ENCODE measurements at places on chromosomes 1 and 21. TPM values are rescaled to one million over a fixed set of nuclear protein-coding genes. Genes with fewer than 3 reads are reported as not detected.

The NLRP3 gene
- 0.09 TPM for total RNA-seq

The TTC34 gene
- 0.94 TPM for total RNA-seq

The ASTN1 gene
- total RNA-seq: not detected

The ATP1A4 gene
- 0.55 TPM for total RNA-seq

The SLC45A1 gene
- 0.80 TPM for total RNA-seq

The TNFSF4 gene
- 1.1 TPM for total RNA-seq

The SLC1A7 gene
- not detected for total RNA-seq

The TMIGD3 gene
- 0.30 TPM for total RNA-seq

DNA sequence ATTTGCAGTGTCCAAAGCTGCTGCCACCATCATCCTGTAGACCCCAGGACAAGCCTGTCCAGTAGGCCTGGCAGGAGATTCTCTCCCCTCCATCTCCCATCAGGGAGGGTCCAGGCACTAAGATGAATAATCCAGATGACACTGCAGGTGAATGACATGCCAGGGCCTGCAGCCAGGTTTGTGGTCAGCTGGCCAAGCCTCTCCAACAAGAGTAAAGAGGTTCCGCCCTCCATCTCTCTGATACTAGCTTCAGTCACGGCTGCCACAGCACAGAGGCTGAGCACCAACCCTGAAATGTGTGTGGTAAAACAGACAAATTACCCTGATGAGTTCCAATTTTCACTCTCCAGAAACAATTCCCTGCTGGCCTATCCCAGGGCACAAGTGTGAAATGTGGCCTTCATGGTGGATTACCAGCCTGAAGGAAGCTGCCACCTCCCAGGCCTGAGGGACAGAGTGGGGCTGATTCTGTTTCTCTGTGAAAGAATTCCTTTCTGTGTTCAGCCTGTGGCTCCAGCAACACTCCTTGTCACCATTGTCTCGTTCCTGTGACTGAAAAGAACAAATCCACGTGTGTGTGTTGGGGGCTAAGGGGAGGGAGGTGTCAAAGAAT is 19.9 kb upstream of the LHX4 start:
- H3K4me3 ChIP-seq: no peak overlapping the region
- H3K36me3 ChIP-seq: no peaks in the 10 kb centered on the region
- H3K27ac ChIP-seq: no peak overlapping the region
- peaks cover 11% of the 10 kb centered on the region for H3K27me3 ChIP-seq
- DNase-seq: no peak

GRCh38 chr1:186872291-186872690 is 43.5 kb downstream of the PLA2G4A start:
- H3K4me1 ChIP-seq: peaks cover 41% of the 10 kb centered on the region
- no peaks in the 10 kb centered on the region for H3K27me3 ChIP-seq
- no peak overlapping the region for H3K27ac ChIP-seq
- no peak overlapping the region for H3K4me3 ChIP-seq
- DNase-seq: no peak
- H3K36me3 ChIP-seq: peaks cover 39% of the 10 kb centered on the region

DNA sequence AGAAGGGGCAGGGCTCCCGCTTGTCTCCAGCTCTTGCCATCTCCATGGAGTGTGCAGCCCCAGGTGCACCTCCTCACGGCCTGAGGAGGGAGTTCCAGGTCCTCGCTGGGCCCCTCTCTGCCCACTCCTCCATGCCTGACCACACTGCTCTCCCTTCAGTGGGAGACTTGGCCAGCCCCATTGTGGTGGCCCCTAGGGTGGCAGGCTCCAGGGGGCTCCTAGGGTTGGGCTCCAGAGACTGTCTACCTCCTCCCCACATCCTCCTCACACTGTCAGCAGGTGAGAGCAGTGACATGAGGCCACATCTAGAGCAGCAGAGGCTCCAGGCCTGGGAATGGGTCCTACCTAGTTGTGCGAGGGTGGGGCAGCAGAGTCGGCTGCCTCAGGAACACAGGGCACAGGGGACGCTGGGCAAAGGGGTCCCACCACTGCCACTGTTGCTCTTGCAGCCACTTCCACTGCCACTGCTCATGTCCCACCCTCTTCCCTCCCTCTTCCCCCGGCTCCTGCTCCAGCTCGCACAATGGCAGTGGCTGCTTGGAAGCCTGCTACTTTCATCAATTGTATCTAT is 514.8 kb downstream of the MRPL39 start:
- no peak overlapping the region for H3K27ac ChIP-seq
- H3K4me1 ChIP-seq: no peaks in the 10 kb centered on the region
- H3K36me3 ChIP-seq: no peaks in the 10 kb centered on the region
- no peaks in the 10 kb centered on the region for H3K27me3 ChIP-seq
- no peak overlapping the region for H3K4me3 ChIP-seq

- no peak overlapping the region for H3K27ac ChIP-seq
- no peak for DNase-seq
- no peaks in the 10 kb centered on the region for H3K36me3 ChIP-seq
- no peaks in the 10 kb centered on the region for H3K27me3 ChIP-seq
Measured at GRCh38 chr1:26349188-26349876, 4.6 kb downstream of the CRYBG2 start.

- peaks cover 32% of the 10 kb centered on the region for H3K36me3 ChIP-seq
- DNase-seq: no peak
- no peaks in the 10 kb centered on the region for H3K27me3 ChIP-seq
- no peak overlapping the region for H3K4me3 ChIP-seq
- H3K27ac ChIP-seq: no peak overlapping the region
Measured at GRCh38 chr1:226887006-226887405, 16.6 kb downstream of the PSEN2 start.

DNA sequence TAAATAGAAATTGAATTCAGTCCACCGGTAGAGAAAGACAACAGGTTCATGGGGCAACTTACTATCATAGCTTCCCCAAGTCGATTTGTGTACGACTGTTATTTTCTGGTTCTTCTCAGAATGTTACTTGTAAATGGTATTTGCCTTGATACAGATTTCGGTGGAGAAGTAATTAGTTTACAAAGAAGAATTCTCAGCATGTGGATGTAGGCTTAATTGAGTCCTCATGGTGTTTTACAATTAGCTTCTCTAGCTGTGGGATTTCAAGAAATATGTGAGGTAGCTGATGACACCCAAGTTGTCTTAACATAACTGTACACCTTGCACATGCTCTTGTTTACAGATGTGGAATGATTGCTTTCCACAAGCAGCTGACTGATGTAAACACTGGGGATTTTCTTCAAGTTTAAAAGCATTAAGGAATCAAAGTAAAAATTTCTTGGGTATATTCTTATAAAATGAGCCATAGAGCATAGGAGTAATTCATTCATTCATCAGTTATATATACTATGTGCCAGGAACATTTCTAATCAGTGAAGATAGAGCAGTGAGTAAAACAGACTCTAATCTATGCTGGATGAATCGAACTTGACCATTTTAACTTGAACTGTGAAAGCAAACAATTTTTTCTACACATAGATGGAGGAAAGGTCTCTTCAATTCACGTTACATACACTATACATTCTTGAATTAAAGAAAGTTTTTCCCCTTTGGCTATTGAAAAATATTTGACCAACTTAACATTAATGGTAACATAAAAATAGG is 1.4 kb downstream of the MACO1 start:
- peaks cover 64% of the 10 kb centered on the region for H3K4me1 ChIP-seq
- peaks cover 18% of the 10 kb centered on the region for H3K36me3 ChIP-seq
- H3K27me3 ChIP-seq: no peaks in the 10 kb centered on the region
- H3K27ac ChIP-seq: peak overlapping the region; percentile 62
- H3K4me3 ChIP-seq: peak overlapping the region; percentile 82
- no peak for DNase-seq

DNA sequence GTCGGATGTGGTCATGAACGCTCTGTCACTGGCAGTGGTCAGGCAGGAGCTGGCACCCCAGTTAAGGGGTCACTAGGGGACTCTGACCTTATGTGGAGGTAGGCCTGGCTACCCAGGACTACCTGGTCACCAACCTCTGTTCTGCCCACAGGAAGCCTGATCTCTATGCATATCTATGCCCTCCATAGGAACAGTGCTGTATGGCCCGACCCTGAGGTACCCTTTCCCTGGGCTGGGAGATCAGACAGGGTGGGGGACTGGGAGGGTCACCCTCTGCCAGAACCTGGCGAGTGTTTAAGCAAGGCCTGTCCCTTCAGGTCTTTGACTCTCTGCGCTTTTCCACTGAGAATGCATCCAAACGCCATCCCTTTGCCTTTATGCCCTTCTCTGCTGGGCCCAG is 19.0 kb downstream of the CYP4B1 start:
- no peak overlapping the region for H3K4me3 ChIP-seq
- H3K4me1 ChIP-seq: no peaks in the 10 kb centered on the region
- H3K27me3 ChIP-seq: no peaks in the 10 kb centered on the region

GRCh38 chr1:221736714-221737113 is 5.2 kb downstream of the DUSP10 start:
- H3K4me3 ChIP-seq: no peak overlapping the region
- H3K36me3 ChIP-seq: peaks cover 35% of the 10 kb centered on the region
- H3K27me3 ChIP-seq: no peaks in the 10 kb centered on the region
- H3K27ac ChIP-seq: no peak overlapping the region
- DNase-seq: no peak

- H3K36me3 ChIP-seq: no peaks in the 10 kb centered on the region
- H3K4me1 ChIP-seq: no peaks in the 10 kb centered on the region
- no peak overlapping the region for H3K4me3 ChIP-seq
- H3K27ac ChIP-seq: no peak overlapping the region
- no peaks in the 10 kb centered on the region for H3K27me3 ChIP-seq
Measured at GRCh38 chr1:178064191-178064821, 29.6 kb upstream of the RASAL2 start.

DNA sequence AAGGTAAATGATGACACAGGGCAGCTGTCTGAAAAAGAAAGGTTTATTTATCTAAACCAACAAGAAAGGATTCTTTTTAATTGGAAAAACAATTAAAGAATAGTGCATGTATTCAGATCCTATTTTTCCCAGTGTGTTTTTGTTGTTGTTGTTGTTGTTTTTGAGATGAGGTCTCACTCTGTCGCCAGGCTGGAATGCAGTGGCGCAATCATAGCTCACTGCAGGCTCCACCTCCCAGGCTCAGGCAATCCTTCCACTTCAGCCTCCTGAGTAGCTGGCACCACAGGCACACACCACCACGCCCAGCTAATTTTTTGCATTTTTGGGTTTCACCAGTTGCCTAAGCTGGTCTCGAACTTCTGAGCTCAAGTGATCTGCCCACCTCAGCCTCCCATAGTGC is 22.1 kb downstream of the NEK2 start:
- no peak overlapping the region for H3K4me3 ChIP-seq
- no peak for DNase-seq
- no peaks in the 10 kb centered on the region for H3K36me3 ChIP-seq
- H3K4me1 ChIP-seq: peaks cover 5% of the 10 kb centered on the region

GRCh38 chr1:103002005-103002404 is 106.3 kb downstream of the COL11A1 start:
- no peak overlapping the region for H3K27ac ChIP-seq
- DNase-seq: no peak
- no peaks in the 10 kb centered on the region for H3K36me3 ChIP-seq

DNA sequence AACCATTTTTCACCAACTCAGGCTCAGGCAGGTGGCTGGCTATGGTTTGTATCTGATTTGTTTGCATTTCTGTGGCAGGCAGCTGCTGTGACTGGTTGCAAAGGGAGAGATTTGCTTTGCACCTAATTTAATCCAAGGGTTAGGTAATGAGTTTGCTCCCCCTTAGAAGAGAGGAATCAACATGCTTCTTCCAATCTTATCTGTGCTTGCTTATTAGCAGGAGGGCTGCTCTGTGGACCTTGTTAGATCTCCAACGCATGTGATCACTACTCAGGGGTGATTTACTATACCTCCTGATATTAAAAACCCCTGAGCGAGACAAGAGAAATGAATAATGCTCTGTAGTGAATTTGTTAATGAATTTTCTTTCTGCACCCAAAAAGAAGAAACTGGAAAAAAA is 20.5 kb downstream of the OLFML3 start:
- no peaks in the 10 kb centered on the region for H3K4me1 ChIP-seq
- no peak overlapping the region for H3K27ac ChIP-seq
- H3K36me3 ChIP-seq: no peaks in the 10 kb centered on the region
- peaks cover 11% of the 10 kb centered on the region for H3K27me3 ChIP-seq
- DNase-seq: no peak

DNA sequence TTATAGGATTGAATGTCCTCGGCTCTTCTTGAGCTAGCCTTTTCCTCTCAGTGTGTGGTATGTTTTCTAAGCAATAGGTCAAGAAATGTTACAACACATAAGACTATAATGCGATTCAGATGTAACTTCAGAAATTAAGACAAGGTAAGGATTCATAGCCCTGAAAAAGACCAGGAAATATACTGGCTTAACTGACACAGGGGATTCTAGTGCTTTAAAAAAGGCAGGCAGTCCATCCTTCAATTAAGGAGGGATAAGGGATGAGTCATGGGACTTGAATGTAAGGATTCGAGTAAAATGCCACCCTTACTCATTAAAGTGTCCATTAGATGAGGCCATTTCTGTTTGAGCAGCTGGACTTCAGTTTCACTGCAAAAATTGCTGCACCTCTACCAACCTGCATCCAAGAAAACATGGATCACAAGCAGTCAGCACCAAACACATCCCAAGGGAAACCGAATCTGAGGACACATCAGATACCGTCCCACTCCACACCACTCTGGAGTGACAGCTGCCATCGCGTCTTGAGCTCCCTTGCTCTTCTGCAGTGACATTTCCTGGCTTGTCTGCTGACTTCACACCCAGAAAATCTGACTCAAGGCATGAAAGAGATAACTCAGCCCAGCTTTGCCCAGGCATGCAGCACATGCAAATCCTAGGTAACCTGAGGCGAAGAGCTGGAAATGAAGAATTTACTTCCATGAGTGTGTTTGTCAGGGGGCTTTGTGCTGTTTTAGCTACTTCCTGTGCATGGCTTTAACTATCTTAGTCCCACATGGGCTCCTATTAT is 37.8 kb downstream of the NGF start:
- peaks cover 4% of the 10 kb centered on the region for H3K27me3 ChIP-seq
- H3K27ac ChIP-seq: no peak overlapping the region
- no peak overlapping the region for H3K4me3 ChIP-seq
- H3K36me3 ChIP-seq: no peaks in the 10 kb centered on the region
- no peak for DNase-seq
- H3K4me1 ChIP-seq: no peaks in the 10 kb centered on the region

GRCh38 chr1:115229016-115229415 is 109.0 kb downstream of the NGF start:
- no peaks in the 10 kb centered on the region for H3K4me1 ChIP-seq
- no peak overlapping the region for H3K4me3 ChIP-seq
- DNase-seq: no peak
- no peak overlapping the region for H3K27ac ChIP-seq

- H3K4me1 ChIP-seq: peaks cover 3% of the 10 kb centered on the region
- no peak overlapping the region for H3K4me3 ChIP-seq
- DNase-seq: no peak
- no peak overlapping the region for H3K27ac ChIP-seq
- H3K27me3 ChIP-seq: no peaks in the 10 kb centered on the region
Measured at GRCh38 chr21:33339918-33340317, 15.1 kb downstream of the IFNAR1 start.
